ENCODE measurements at places on chromosomes 3 and 15.
A peak's percentile ranks its signal among the peaks of the same experiment; 100 is the strongest.

- H3K4me3 ChIP-seq: no peak overlapping the region
- no peak for DNase-seq
- no peaks in the 10 kb centered on the region for H3K36me3 ChIP-seq
- no peaks in the 10 kb centered on the region for H3K27me3 ChIP-seq
These were observed 326.8 kb upstream of the ROBO1 start for GRCh38 chr3:80094589-80094988.

DNA sequence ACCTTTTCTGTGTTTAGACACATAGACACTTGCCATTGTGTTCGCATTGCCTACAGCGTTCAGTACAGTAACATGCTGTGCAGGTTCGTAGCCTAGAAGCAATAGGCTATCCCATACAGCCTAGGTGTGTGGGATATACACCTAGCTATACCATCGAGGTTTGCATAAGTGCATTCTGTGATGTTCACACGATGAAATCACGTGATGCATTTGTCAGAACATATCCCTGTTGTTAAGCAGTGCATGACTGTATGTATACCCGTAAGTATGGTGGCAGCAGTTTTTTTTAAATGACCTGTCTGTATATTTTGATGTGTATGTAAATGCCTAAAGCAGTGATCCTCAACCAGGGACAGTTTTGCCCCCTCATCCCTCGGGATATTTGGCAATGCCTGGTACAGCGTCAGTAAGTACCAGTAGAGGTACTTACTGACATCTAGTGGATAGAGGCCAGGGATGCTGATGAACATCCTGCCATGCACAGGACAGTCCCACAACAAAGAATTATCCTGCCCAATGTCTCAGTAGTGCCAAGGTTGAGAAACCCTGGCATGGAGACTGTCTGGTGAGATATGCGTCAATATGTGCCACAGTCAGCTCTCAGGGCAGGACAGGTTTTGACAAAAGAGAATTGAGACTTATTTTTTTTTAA lies 129.1 kb downstream of the HCN4 start:
- no peaks in the 10 kb centered on the region for H3K36me3 ChIP-seq
- no peaks in the 10 kb centered on the region for H3K27me3 ChIP-seq
- H3K4me3 ChIP-seq: no peak overlapping the region
- DNase-seq: no peak

- H3K27ac ChIP-seq: no peak overlapping the region
- DNase-seq: no peak
- H3K4me1 ChIP-seq: no peaks in the 10 kb centered on the region
These were observed 13.8 kb downstream of the BDH1 start for GRCh38 chr3:197541756-197542539.

DNA sequence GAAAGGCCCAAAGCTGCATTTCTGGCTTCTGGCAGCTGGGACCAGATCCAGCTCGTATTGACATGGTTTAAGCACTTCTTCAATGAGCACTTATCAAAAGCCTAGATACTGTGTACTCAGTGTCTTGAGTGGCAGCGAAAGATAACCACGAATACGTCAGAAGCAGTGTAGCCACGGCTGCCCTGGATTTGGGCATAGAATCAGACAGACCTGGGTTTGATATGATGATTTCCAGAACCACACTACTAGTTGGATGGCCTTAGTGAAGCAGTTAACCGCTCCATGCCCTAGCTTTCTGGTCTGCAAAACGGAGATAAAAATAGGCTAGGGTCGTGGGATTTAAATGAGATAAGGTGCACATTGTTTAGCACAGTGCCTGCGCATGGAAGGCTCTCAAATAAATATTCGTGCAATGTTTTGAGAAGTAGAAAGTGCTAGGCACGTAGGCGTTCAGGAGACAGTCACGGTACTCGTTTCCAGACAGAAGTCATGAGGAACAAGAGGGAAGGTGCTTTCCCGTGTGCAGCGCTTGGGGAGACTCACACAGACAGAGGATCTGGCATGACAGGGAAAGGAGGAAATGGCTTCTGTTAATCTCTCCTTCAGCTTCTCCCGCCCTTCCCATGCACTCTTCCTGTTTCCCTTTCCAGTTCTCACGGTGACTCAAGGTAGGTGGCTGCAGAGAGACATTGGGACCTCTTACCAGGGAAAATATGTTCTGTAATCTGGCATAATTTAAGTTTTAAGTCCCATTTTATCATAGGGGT lies 70.3 kb downstream of the CCNL1 start:
- peak overlapping the region; percentile 83 for H3K27ac ChIP-seq
- peak; percentile 33 for DNase-seq
- peaks cover 30% of the 10 kb centered on the region for H3K4me1 ChIP-seq
- H3K36me3 ChIP-seq: no peaks in the 10 kb centered on the region
- H3K27me3 ChIP-seq: no peaks in the 10 kb centered on the region
- H3K4me3 ChIP-seq: peak overlapping the region; percentile 84

- no peaks in the 10 kb centered on the region for H3K27me3 ChIP-seq
- H3K27ac ChIP-seq: no peak overlapping the region
- no peaks in the 10 kb centered on the region for H3K36me3 ChIP-seq
- DNase-seq: no peak
These were observed 149.6 kb downstream of the MYLK start for GRCh38 chr3:123734527-123734902.

GRCh38 chr15:93997071-93997658 lies 234.2 kb upstream of the MCTP2 start:
- no peak overlapping the region for H3K4me3 ChIP-seq
- no peaks in the 10 kb centered on the region for H3K4me1 ChIP-seq
- no peaks in the 10 kb centered on the region for H3K27me3 ChIP-seq
- DNase-seq: no peak
- H3K27ac ChIP-seq: no peak overlapping the region

- H3K36me3 ChIP-seq: no peaks in the 10 kb centered on the region
- no peaks in the 10 kb centered on the region for H3K4me1 ChIP-seq
- H3K27ac ChIP-seq: no peak overlapping the region
- no peaks in the 10 kb centered on the region for H3K27me3 ChIP-seq
These were observed 105.3 kb upstream of the LRIG1 start for GRCh38 chr3:66606126-66606525.

DNA sequence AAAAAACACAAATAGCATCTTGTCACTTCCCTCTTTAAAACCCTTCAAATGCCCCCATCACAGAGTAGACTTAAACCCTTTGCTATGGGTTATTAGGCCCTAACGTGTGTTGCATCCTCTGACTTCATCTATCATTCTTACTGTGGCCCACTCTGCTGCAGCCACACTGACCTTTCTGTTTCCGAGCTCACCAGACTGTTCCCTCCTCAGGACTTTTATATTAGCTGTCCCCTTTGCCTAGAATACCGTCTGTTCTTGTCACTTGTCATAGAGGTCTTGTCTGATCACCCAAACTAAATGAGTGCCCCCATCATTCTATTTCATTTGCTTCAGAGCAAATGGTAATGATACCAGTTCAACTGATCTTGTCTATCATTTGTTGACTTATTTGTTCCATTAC lies 877 bp upstream of the FEM1B start:
- H3K27me3 ChIP-seq: no peaks in the 10 kb centered on the region
- H3K27ac ChIP-seq: peak overlapping the region; percentile 90
- peak overlapping the region; percentile 92 for H3K4me3 ChIP-seq
- H3K36me3 ChIP-seq: peaks cover 4% of the 10 kb centered on the region
- no peak for DNase-seq

DNA sequence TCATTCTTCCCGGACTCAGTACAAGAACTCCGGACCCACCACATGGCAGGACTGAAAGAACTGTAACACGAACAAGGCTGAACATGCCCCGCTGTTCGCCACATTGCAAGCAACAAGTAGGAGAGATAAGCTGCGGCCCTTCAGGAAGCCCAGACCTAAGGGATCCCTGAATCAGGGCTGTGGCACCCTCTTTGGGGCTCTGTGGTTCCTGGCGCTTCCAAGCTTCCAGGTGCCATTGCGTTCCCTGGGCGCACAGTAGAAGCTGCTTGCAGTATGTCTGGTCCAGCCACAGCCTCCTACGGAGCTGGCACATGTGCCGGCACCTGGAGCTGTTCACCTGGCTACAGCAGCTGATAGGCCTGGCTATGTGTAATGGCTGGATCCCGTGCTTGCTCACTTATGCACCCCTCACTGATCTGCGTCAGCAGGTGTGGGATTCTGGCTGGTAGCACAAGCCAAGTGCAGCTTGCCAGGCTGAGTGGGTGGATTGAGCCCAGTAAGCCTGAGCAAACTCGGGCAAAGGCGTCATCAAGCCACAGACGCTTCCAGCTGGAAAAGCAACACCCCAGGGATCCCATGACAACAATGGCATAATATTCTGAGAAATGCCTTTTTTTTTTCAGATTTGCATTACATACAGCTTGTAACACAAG lies 748.6 kb upstream of the GBE1 start:
- H3K27ac ChIP-seq: no peak overlapping the region
- no peaks in the 10 kb centered on the region for H3K4me1 ChIP-seq
- H3K27me3 ChIP-seq: no peaks in the 10 kb centered on the region
- H3K36me3 ChIP-seq: no peaks in the 10 kb centered on the region

DNA sequence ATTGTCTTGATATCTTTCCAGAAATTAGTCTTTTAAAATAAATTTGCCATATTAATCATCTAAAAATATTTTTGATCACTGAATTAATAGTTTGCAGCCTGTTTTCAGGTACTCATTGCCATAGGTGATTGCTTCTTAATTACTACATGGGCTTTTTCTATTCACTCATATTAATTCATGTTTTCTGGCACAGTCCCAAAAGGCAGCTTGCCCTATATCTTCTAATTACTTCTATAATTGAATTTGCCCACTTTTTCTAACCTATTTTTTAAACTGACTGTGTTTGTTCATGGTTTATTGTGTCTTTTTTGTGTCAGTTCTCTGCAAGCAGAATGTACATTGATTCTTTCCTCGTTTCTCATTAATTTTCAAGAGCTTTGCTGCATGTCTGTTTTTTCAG lies 85.7 kb upstream of the SOX2 start:
- H3K27ac ChIP-seq: no peak overlapping the region
- H3K4me3 ChIP-seq: no peak overlapping the region
- H3K4me1 ChIP-seq: no peaks in the 10 kb centered on the region
- no peak for DNase-seq

GRCh38 chr3:192929755-192930547 lies 12.3 kb upstream of the MB21D2 start:
- H3K4me1 ChIP-seq: no peaks in the 10 kb centered on the region
- H3K36me3 ChIP-seq: no peaks in the 10 kb centered on the region
- H3K27ac ChIP-seq: no peak overlapping the region
- no peak overlapping the region for H3K4me3 ChIP-seq
- H3K27me3 ChIP-seq: no peaks in the 10 kb centered on the region

DNA sequence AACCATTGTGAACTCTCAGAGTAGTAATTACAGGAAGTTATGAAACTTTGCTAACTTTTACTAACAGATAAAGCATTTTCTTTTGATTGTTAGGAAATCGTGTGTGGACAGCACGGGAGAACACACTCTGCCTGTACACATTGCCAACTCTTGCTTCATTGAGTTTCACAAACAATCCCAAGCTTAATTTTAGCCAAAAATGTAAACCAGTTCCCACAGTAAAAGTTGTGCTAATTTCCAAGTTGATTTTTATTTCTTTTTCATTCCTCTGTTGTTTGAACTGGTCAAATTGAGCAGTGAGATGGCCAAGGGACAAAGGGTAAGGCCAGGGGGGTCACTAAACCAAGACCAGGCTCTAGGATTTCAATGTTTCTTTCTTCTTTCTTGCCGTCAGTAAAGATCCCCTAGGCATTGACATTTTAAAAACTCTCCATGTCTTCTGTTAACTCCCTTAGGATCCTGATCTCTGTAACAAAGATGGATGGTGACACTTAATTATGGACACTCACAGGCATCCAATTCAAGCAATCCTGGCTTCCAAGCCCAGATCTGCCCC lies 414.9 kb downstream of the RBMS3 start:
- no peak overlapping the region for H3K27ac ChIP-seq
- no peaks in the 10 kb centered on the region for H3K27me3 ChIP-seq
- H3K4me1 ChIP-seq: no peaks in the 10 kb centered on the region
- no peak for DNase-seq
- H3K4me3 ChIP-seq: no peak overlapping the region

DNA sequence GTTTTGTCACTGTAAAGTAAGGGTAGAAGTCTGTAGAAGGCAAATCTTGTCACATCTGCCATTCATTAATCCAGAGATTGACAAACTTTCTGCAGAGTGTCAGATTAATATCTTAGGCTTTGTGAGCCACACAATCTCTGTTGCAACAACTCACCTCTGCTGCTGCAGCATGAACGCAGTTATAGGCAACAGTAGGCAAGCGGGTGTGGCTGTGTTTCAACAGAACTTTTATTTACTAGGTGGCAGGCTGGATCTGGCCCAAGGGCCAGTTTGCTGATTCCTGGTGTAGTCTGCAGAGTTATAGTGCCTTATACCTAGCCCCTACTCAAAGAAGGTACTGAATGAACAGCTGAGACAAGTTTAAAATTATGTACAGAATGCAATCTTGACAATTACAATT lies 396.7 kb downstream of the FOXP1 start:
- H3K27ac ChIP-seq: no peak overlapping the region
- no peaks in the 10 kb centered on the region for H3K36me3 ChIP-seq
- peaks cover 5% of the 10 kb centered on the region for H3K4me1 ChIP-seq
- H3K4me3 ChIP-seq: no peak overlapping the region
- no peak for DNase-seq
- H3K27me3 ChIP-seq: no peaks in the 10 kb centered on the region

DNA sequence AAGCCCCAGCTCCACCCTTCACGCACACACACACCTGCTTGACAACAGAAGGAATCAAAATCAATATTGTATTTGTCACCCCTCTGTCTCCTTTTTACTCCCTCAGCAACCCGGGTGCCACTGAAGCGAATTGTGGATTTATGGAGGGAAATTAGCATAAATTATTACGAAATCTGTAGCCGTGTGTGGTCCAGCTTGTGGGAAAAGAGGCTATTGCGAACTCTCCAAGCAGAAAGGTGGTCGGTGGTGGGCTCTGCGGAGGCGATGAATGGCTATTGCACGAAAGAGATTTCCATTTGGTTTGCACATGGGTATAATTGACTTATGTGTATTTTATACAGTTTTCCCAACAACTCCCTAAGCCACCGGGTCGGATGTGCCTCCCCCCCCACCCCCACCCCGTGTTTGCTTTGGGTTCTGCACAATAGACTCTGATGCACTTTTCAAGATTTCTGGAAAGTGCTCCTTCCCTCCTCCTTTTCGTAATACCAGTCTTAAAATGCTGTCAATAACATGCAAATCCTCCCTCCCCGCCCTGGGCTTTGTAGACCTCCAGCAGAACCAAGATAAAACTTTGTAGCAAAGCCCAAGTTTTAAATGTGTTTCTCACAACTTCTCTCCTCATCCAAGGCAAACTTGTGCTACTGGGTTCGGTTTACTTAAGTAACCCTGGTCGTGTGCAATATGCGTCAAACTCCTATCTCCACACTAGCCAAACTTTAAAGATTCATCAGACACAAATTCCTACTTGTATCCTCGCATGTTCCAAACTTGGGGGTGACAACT lies 3.1 kb upstream of the FOXB1 start:
- no peak overlapping the region for H3K4me3 ChIP-seq
- peaks cover 95% of the 10 kb centered on the region for H3K27me3 ChIP-seq
- H3K36me3 ChIP-seq: no peaks in the 10 kb centered on the region
- no peak for DNase-seq
